ENCODE measurements at places on chromosomes 16 and 17.

GRCh38 chr17:59668816-59669215 is 38.4 kb downstream of the PTRH2 start:
- no peak for DNase-seq

- no peak for DNase-seq
Measured at GRCh38 chr17:5931616-5932015, 138.6 kb upstream of the WSCD1 start.

DNA sequence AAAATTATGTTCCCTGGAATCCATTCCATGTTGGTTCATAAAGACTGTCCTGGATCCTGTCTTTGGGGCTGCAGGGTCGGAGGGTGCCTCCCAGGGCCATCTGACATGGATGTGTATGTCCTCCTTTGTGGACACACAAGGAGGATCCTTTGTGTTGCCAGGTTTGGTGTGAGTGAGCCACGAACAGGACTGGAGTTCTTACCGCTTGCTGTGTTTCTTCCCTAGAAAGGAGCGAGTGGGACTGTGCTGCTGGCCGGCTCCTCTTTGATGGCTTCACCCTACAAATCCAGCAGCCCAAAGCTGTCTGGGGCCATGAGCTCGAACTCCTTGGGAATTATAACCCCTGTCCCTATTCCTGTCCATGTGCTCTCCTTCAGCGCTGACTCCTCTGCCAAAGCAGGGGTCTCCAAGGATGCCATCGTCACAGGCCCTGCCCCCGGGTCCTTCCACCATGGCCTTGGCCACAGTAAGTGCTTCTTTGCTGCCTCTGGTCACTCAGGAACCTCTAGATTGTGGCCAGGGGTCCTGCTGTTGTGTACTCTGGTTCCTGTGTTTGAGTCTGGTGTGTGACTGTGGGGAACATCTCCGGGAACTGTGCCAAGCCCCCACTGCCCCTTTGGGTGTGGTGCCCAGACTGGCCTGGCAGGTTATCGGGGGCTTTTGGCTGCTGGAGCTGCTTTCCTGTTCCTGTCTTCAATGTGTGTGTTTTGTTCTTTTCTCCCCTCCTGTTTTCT is 29.5 kb downstream of the UBN1 start:
- no peak for DNase-seq

DNA sequence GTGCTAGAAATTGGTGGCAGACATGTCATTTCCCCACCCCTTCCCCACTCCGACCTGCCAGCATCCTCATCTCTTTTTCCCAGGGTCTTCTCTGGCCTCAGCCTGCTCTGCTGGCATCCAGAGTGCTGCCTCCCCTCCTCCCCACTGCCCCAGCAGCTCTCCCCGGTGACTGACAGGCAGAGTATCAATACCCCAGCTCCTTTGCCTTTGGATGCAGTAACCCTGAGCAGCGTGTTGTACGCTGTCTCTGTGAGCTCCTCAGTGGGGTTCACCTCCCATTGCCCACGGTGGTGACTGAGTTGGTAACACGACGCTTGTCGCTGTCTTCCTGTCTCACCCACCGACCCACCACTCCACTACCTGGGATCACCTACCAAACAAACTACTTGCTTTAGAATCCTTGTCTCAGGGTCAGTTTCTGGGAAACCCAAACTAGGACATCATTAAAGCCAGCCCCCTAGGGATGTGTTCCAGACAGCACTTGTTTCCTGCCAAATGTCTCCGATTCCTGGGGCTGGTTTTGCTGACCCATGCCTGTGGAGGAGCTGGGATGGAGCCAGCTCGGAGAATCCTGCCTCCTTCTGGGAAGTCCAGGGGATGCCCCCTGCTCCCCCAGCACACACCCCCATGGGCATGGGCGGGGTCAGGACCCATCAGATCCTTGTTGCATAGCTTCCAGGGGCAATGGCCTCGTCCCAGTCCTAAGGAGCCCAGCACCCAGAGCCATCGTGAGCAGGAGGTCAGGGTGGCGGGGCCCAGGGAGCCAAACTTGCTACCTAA is 8.3 kb upstream of the SBK1 start:
- DNase-seq: no peak

GRCh38 chr17:34532281-34533065 is 46.9 kb upstream of the TMEM132E start:
- no peak for DNase-seq

- DNase-seq: no peak
Measured at GRCh38 chr16:18959031-18959505, 24.7 kb upstream of the TMC7 start.

- no peak for DNase-seq
Measured at GRCh38 chr17:41428591-41429291, 4.4 kb upstream of the KRT37 start.

- no peak for DNase-seq
Measured at GRCh38 chr17:39400547-39401411, 647 bp downstream of the FBXL20 start.

DNA sequence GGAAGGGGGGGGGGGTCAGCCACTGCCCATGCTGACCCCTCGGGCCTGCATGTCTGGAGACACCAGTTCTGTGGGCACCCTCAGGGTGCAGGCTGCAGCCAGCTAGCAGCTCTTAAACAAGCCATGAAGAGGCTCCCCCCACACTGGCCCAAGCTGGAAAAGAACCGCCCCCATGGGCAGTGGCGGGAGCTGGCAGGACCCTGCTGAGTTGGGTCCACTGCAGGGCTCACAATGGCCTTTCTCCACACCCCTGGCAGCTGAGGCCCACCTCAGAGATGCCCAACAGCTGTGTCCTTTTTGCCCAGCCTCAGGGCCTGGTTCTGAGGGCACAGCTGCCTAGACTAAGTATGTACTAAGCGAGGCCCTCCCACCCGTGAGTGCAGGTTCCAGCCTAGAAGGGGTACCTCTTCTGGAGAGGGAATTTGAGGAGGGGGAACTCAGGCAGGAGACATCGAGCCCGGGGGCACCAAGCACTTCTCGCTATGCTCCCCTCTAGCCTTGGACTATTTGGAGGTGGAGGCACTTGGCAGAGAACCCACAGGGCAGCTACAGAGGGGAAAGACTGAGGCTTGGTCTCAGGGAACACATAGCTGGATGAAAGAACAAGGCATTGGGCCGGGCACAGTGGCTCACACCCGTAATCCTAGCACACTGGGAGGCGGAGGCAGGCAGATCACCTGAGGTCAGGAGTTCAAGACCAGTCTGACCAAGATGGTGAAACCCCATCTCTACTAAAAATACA is 3.2 kb downstream of the THRA start:
- no peak for DNase-seq

GRCh38 chr16:47060596-47060995 is 83.1 kb downstream of the NETO2 start:
- no peak for DNase-seq

GRCh38 chr17:2048805-2049204 is 6.1 kb upstream of the HIC1 start:
- no peak for DNase-seq

DNA sequence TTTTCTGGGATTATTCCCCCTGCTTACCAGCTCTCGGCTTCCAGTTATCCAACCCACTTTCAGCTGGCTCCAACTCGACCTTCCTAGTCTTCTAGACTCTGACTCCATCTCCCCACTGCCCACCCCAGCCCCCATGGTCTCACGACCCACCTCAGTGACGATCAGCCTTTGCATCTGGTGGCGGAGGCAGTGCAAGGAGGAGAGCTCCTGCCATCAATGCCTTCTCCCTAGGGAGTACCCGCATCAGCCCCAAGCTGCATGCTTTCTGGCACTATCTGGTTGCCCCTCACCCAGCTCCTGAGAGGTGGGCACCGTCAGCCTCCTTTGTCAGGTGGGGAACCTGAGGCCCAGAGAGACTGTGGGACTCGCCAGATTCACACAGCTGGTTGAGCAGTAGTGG is 72.6 kb upstream of the RPL38 start:
- DNase-seq: no peak

GRCh38 chr16:88553739-88554138 is 16.5 kb upstream of the ZC3H18 start:
- no peak for DNase-seq

GRCh38 chr17:49260011-49260816 is 29.6 kb upstream of the PHOSPHO1 start:
- DNase-seq: peak; percentile 74

GRCh38 chr17:46889992-46890564 is 32.9 kb upstream of the GOSR2 start:
- no peak for DNase-seq

GRCh38 chr17:63024716-63025115 is 58.7 kb downstream of the TANC2 start:
- no peak for DNase-seq

DNA sequence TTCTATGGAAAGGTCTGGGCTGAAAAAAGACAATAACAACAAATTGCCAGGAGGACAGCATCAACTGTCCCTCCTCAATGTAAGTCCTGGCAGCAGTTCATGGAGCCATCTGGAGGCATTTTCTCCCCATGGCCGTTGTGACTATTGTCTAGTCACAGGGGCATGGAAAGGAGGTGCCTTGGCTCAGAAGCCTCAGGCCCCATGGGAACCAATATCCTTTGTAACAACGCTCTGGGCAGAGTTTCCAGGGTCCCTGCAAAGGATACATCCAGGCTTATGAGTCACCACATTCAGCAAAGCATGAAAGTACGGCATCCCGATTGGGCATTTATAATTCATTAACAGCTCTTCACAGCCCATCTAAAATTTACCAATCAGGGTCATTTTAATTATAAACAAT is 85.2 kb downstream of the GLG1 start:
- no peak for DNase-seq

GRCh38 chr16:56355786-56356275 is 69.5 kb downstream of the AMFR start:
- peak; percentile 22 for DNase-seq

DNA sequence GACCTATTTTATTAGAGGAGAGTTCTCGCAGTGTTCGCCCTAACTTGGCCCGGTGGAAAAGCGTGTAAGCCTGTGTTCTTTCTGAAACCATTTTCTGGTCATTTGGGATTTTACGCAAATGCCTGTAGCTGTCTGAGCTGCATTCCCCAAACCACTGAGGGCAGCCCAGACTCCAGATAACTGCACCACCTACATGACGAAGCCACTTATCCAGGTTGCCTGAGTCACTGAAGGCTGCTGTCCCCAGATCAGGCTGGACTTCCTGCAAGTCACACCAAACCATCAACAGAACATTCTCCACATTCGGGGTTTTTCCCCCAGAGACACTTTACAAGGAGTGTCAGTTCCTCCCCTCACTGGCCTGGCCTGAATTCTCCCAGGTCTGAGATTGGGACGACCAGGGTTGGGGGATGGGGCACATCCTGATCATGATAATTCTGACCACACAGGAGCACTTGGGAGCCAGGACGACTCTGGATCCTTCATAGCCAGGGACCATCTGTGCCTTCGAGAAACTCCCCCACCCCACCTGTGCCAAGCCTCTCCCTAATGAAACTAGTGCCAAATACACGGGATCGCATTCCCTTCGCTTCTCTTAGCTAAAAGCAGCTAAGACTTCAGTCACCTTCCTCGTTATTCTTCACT is 2.3 kb downstream of the RPRML start:
- DNase-seq: no peak

GRCh38 chr16:81014672-81015071 is 7.7 kb downstream of the CENPN start:
- DNase-seq: no peak

DNA sequence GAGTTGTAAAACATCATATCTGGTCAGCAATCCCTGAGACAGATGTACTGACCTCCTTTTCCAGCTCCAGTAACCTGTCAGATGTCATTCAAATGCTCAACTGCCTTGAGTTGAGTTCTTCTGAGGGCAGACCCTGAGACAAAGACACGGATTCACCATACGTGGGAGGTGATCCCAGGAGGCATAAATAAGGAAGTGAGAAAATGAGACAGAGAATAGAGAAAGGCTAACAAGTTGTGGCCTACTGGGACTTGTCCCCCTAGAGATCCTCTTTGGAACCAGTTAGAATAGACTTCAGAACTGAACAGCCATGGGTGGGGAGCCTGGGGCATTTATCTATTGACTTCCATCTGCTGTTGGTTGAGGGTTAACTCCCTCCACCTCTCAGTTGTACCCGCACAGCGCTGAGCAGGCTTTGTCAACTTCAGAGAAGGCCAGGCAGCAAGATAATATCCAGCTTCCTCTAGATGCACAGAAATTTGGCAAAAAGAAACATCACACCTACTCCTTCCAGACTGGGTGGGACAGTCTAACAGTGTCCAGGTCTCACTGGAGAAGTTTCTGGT is 123.0 kb upstream of the DYNLRB2 start:
- no peak for DNase-seq

GRCh38 chr16:3175157-3176093 is 12.6 kb upstream of the OR1F1 start:
- peak; percentile 74 for DNase-seq

DNA sequence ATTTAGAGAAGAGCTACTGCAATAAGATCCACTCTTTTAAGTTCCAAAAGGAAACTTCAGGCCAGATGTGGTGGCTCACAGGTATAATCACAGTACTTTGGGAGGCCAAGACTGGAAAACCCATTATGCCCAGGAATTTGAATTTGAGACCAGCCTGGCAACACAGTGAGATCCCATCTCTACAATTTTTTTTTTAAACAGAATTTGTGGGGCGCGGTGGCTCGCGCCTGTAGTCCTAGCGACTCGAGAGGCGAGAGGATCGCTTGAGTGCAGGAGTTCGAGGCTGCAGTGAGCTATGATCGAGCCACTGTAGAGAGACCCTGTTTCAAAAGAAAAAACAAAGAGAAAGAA is 793 bp downstream of the COG7 start:
- DNase-seq: no peak

- peak; percentile 95 for DNase-seq
Measured at GRCh38 chr17:76726231-76726775, at the start of gene JMJD6. JMJD6 (minus strand) TSS chr17:76726606; CDS start chr17:76726475, 131 bp downstream.

DNA sequence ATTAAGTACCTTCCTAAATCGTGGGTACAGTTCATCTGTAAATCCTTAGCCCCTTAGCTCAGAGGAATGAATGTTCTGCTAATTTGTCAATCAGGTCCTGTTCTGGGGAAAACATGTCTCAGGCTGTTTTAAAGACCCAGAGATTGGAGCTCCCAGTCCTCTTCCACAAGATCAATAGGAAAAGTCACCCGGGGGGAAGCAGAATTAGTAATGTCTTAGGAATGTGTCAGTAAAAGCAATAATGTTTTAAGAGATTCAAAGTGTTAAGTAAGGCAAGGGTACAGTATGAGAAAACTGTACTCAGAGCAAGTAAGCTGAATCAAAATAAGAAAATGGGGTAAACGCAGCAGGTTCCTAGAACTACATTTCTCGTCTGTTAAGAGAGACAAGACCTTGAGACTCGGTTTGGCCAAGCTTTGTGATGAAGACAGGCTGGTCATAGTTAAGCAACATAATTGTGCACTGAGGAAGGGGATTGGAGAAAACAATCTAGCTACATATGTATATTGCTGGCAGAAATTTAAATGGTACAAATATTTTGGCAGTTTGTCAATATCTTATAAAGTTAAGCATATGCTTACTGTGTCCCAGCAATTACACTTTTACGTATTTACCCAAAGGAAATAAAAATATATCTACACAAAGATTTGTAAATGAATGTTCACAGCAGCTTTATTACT is 192.9 kb upstream of the C17orf78 start:
- DNase-seq: no peak

- DNase-seq: no peak
Measured at GRCh38 chr16:87959391-87959990, 8.3 kb downstream of the BANP start.

- DNase-seq: no peak
Measured at GRCh38 chr16:71943887-71944286, 48.6 kb downstream of the IST1 start.

- no peak for DNase-seq
Measured at GRCh38 chr17:61732169-61732568, 131.2 kb downstream of the BRIP1 start.
